ENCODE measurements at places on chromosomes 5 and 9. TPM values are rescaled to one million over a fixed set of nuclear protein-coding genes. Genes with fewer than 3 reads are reported as not detected.

Gene CFAP157
- total RNA-seq, result 0.27 TPM

DNA sequence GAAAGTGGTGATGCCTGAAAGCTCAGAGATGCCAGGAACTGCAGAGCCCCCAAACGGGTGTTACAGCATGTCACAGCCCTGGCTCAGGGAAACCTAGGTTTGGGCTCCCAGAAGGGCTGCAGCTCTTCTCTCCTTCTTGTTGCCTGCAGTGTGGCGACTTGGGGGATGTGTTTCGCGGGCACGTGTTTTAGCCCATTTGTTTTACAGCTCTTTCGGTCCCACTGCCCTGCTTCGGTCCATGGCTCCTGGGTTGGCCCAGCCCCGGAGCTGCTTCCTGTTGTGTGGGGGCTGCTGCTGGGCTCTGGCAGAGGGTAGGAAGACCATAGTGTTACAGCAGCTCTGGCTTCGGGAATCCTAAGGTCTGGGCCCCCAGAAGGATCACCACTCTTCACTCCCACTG lies 222.9 kb upstream of the RIOK2 start:
- no peak for DNase-seq

- no peak for DNase-seq
Measured at GRCh38 chr5:118701791-118702190, 286.6 kb downstream of the DTWD2 start.

GRCh38 chr9:35816708-35817107 lies 1.9 kb upstream of the HINT2 start:
- no peak for DNase-seq

DNA sequence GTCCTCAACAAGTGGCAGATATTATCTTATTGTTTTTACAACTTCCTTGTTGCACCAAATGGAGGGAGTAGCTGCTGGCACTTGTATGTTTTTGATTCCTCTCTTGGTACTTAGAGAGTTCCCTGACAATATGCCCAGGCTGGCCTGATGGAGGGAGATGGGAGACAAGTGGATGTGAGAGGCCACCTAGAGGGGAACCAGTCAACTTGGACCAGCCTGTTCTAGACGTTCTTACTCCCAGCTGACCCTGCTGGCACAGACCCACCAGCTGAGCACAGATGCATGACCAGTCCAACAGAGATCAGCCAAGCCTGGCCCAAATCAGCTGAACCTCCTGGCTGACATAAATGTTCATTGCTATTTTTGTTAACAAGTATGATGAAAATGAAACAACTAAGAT lies 60.9 kb upstream of the GDNF start:
- peak; percentile 58 for DNase-seq

GRCh38 chr9:114906922-114907571 lies 23.3 kb downstream of the TNFSF8 start:
- DNase-seq, result no peak
